Kidney glomerular epithelial cell (primary cell): ENCODE measurements at places on chromosomes 5 and 9.

GRCh38 chr5:133943475-133943817 lies 25.0 kb downstream of the C5orf15 start:
- DNase-seq: no peak

DNA sequence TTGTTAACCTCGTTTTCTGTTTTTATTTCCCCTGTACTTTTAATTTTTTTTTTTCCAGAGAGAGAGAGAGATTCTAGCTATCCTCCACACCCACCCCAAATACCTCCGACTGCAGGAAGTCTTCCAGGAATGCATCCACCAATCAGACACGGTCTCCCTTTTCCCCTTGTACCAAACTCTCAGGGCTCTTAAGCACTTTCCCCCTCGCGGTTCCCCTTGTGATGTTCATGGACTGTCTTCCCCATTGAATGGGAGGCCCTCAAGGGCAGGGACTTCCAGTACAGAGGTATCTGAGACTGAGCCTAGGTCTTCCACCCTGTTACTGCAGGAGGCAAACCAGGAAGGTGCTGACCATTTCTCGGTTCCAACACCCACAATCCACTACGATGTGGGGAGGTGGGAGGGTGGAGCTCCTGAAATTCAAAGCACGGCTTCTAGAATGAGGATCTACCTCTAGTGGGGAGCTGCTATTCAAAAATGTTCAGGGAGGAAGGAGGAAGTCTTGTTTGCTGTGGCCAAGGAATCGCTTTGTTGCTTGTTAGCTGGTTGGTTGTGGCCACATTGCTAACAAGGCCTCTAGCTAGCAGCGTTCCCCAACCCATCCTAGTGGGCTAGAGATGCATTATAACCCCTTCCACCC lies 37.5 kb upstream of the PTGS1 start:
- no peak for DNase-seq

DNA sequence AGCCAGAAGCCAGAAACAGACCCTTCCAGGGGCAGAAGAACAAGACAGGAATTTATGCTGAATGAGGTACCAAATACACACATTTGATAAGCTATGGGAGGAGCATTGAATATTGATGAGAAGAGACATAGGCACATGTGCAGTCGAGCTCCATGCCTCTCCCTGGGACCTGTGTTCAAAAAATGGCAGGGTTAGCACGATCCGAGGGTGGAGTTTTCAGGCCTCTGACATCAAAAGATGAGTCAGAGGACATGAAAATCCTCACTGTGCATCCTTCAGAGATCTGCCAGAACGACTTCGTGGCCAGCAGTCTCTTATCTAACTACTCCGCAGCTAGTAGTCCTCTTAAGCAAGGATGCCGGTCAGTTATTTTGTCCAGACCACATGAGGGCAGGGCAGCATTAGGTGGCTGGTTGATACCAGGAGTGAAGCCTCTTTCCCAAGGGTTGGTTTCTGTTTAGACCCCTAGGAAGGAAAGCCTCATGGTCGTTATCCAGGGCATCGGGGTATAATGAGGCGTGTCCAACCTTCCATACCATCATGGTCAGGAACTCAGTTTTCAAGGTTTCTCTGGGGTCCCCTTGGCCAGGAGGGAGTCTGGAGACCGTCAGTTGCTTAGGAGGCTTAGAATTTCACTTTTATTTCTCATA lies 11.6 kb upstream of the CMBL start:
- no peak for DNase-seq

DNA sequence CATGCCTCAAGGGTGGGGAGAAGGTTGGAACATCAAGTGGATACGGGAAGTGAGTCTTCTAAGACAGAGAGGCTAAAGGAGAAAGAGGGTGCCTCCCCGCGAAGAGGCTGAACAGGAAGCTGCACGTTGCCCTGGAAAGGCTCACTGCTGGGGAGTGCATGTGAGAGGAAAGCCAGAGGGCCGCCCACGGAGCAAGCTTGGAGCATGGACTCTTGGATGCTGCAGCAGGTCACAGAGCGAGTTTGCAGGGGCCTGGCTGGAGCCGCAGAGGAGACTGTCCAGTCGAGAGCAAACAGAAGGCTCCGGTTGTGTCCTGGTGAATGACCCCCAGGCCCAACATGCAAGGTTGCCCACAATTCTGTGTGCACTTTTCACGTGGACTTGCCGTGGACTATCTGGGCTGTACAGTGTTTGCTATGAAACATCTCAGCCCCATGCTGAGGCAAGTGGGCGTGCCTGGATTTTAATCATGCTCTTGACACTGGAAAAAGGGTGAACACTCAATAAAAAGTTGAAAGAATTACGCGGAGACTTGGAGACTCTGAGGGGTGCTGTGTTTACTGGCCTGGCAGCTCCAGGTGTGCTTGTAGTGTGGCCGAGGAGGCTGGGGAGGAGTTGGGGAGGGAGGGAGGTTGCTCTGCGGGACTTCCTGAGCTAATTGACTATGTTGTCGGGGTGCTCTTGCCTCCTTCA lies 54.5 kb upstream of the GARNL3 start:
- no peak for DNase-seq

DNA sequence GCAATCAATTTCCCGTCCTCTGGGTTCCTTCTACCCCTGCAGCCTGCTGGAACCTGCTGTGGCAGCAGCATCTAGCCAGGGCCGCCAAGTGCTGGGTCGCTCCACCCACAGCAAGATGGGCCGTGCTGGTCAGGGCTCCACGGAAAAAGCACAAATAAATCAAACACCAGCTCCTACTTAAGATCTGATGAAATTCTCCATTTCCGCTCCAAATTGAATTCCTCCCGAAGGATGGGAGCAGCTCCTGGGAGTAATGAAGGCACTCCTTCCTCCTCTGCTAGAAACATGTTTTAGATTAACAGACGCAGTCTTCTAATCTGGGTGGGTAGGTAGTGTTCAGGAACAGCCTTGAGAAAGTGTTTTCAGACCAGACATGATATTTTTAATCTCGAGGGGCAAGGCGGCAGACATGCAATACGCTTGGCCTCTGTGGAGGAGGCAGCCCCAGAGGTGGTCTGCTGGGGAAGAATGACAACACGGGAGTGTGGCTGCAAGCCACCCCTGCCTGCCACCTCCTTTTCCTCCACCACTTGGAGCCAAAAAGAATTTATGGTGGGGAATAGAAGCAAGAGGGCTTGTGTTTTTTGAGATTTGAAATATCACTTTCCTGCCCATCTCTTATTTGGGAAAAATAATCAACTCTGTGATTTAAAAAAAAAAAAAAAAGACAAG lies 194.1 kb downstream of the AOPEP start:
- DNase-seq: peak; percentile 52

DNA sequence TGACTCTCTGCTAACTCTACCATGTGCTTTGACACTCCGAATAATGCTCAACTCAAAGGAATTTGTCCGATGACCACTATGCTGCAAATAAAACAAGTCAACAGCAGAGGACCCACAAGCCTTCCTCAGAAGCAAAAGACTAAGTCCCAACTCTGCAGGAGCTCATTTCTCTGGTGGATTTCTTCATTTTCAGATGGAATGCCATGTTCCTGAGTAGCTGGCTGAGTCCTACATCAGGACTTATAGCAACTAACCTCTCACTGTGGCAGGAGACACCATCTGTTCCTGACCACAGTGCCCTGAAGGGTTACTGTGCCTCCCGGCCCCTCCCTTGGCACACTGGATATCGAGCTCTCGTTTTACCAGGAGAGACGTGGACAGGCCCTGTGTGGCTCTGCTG lies 20.8 kb downstream of the LHFPL2 start:
- no peak for DNase-seq

DNA sequence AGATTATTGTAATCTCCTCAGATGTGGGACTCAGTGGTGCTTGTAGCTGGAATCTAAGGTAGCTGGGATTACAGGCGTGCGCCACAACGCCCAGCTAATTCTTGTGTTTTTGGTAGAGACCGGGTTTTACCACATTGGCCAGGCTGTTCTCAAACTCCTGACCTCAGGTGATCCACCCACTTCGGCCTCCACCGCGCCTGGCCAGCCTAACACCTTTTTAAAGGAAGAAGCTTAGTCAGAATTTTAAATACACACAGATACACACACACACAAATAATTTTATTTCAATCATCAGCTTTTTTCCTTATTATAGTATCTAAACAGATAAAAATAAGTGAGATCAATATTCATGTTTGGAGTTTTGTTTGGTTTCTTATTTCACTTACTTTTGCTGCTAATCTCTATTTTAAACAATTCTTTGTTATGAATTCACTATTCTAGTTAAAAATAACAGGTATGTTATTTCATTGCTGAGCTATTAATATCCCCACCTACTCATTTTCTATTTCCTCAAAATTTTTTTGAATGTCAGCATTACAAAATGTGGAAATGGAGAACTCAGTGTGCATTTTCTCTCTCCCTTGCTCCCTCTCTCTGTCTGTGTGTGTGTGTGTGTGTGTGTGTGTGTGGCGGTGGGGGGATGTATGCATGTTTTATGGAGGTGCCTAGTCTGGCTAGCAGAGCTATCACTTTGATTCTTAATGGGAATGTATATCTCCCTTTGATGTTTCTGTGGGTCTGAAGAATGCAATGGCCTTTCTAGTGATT lies 960.6 kb upstream of the DMAC1 start:
- no peak for DNase-seq

GRCh38 chr9:31674264-31674663 lies 710.2 kb upstream of the ACO1 start:
- no peak for DNase-seq

- no peak for DNase-seq
Measured at GRCh38 chr5:55134053-55134722, 25.8 kb upstream of the GPX8 start.

- DNase-seq: no peak
Measured at GRCh38 chr5:102747386-102748166, 7.5 kb upstream of the PAM start.

GRCh38 chr5:150457121-150457520 lies 7.6 kb upstream of the RPS14 start:
- no peak for DNase-seq

DNA sequence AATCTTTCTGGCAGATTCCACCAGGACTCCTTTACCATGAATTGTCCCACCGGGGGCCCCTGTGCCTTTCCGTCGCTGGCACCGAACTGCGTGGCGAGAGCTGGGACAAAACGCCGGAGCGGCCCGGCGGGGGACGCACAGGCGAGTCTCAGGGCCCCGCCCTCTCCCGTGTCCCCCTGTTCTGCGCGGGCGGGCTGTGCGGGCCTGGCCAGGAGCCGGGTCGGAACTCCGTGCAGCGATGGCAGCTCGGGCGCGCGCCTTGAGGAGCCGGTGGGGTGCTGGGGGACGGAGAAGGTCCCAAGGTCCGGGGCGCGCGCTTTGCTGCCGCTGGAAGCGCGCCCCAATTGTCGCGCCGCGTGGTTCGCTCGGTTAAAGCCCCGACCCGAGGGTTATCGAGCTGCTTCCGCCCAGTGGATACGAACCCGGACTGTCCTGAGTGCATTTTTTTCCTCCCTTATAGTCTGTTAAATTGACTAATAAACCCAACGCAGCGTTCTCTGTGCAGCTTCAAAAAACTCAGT lies 125.3 kb downstream of the TMEM174 start:
- no peak for DNase-seq

- no peak for DNase-seq
Measured at GRCh38 chr9:16960084-16960483, 89.6 kb upstream of the BNC2 start.

GRCh38 chr9:112170235-112170634 lies 4.9 kb downstream of the SUSD1 start:
- no peak for DNase-seq

- DNase-seq: no peak
Measured at GRCh38 chr5:134493461-134494055, 31.9 kb upstream of the JADE2 start.

GRCh38 chr9:128555180-128555721 lies 2.9 kb downstream of the SPTAN1 start:
- peak; percentile 86 for DNase-seq

DNA sequence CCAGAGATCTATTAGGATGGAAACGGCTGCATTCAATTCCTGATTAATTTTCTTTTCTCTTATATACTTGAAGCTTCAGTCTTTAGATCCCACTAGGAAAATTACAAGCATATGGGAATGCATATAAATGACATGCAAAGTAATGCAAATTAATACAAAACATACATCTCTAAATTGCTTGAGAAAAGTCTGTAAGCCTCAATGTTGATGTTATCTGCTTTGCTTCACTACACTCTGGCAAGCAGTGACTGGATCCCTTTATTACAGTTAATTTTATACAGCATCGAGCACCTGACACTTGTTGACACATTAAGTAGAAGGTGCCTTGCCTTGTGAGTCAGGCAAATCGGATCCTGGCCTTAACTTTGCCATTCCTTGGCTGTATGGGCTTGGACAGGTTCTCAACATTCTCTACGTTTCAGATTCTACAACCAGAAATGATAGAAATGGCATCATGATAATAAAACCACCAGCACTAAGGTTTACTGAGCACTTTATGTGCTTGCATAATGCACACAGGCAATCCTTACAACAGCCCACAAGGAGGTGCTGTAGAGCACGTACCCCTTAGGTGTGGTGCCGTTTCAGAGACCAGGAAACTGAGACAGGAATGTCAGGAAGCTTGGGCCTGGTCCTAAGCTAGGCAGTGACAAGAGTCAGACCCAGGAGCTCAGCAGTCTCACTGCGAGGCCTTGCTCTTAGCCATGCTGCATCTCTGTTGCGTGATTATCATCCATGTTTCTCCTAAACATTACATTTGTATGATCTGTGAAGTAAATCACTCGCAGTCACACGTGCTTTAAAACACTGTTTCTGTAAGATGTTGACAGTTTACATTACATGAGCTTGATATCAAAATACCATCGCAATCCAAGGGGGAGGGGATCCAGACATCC lies 2.7 kb downstream of the GCNT4 start:
- peak; percentile 39 for DNase-seq

DNA sequence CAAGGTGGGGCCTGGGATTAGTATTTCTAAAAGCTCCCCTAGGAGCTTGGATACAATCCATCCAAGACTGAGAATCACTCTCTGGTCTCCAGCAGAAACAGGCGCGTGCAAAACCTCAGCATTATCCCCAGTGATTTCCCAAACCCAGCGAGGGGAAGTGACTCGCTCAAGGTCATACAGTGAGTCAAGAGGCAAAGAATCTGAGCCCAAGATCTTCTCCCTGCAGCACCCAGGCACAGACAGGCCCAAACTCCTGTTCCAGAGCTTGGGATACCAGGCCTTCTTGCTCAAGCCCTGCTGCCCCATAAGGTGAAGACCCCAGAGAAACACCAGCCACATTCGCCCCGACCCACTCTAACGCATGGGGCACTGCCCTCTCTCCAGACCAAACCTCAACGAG lies 33.2 kb downstream of the SHB start:
- peak; percentile 73 for DNase-seq

- no peak for DNase-seq
Measured at GRCh38 chr5:153749960-153750359, 259.5 kb downstream of the GRIA1 start.

GRCh38 chr5:143186623-143187022 lies 216.9 kb downstream of the NR3C1 start:
- DNase-seq: no peak

DNA sequence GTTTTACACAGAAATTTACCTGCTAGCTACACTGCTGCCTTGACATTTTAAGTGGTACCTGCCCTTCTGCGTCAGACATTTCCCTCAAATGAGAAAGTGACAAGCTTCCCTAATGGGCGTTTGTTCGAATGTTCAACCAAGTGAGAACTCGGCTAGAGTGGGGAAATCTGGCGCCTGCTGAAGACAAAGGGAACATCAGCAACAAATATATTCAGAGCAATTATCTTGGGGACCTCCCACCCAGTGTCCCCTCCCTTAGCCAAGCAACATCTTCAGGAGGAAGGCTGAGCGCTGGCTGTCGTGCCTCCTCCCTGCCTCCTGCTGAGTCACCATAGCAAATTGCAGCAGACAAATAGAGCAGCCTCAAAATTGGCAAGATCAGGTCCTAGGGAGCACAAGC lies 57.1 kb downstream of the MFAP3 start:
- DNase-seq: no peak

- no peak for DNase-seq
Measured at GRCh38 chr5:13994621-13995253, 50.2 kb upstream of the DNAH5 start.
